ENCODE measurements at places on chromosomes 6 and 20.

GRCh38 chr6:120260636-120261035 lies 911.1 kb upstream of the MAN1A1 start:
- DNase-seq, result no peak

DNA sequence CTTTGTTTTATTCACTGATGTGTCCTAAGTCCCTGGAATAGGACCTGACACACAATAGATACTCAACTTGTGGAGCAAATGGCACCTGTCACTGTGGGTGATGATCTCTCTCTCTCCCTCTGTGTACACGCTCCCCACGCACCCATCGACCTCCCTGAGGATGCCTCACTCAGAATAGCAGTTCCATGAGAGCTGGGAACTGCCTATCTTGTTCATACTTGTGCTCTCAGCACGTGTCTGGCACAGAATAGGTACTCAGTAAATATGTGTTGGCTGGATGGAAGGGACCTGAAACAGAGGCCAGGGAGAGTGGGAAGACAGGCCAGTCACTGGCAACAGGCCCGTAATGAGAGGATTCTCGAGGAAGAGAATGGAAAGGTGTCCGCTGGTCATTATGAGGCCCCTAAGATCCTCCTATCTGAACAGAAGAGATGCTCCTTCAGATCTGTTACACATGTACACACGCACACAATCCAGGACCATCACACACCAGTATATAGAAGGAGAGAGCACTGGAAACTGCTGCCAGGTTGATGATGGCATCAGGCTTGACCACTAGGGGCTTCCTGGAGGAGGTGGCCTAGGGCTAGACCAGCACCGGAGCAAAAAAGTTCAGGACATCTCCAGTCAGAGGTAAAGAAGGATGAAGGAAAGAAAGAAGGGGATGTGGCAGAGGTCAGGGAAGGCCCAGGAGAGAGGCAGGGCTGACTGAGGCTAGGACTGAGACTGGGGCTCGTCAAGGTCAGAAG lies 30.9 kb downstream of the VEGFA start:
- no peak for DNase-seq

- DNase-seq, result no peak
Observed at GRCh38 chr20:15705975-15706374, 867.3 kb downstream of the KIF16B start.

GRCh38 chr6:84428300-84428907 lies 201.0 kb upstream of the CEP162 start:
- no peak for DNase-seq

GRCh38 chr6:40587240-40588069 lies at the start of gene LRFN2:
TSS of gene LRFN2 (minus strand) at chr6:40587364.
- DNase-seq, result no peak

DNA sequence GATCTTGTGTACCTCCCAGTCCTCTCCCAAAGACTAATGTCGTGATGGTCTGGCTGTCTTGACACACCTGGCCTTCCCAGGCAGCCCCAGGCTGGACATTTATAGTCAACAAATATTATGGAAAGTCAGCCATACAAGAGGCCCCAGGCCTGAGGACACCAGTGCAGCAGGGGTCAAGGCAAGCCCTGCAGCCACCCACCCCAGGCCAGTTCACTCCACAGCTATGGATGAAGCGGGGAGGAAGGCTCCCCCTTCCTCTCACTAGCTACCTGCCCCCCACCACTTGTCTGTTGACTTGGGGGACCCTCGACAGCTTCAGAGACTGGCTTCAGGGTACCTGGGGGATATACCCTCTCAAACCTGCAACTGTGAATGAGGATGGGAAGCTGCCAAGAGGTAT lies 132.1 kb downstream of the MRPL14 start:
- no peak for DNase-seq

DNA sequence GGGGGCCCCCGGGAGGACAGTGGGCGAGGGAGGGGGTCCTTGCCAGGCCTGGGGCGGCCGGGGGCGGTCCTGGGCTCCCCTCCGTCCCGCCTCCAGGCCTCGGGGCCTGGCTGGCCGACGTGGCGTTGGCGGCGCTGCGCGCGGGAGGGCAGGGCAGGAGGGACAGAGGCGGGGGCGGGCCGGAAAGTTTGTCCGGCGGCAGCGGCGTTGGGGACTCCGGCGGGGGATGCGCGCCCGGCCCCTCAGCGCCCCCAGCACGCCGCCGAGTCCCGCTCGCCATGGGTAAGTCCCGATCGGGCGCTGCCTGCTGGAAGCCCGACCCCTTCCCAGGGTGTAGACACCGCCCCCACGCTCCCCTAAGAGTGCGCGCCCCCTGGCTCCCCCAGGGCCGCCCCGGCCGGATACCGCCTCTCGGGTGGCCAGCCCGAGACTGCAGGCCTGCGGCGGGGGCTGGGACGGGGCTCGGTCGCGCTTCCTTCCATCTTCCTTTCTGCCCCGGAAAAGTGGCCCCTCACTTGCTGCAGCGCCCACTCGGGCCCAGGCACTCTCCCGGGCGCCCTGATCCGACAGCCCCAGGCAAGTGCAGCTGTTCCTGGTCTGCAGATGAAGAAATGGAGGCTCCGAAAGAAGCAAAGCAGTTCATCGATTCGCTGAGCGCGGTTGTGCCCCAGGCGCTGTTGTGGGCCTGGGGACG lies at the start of gene SLC2A10:
Gene SLC2A10, plus strand, starts transcription at position 191 of the 694 bp plus-strand sequence. Its CDS starts 88 bp downstream, at position 279.
- DNase-seq, result no peak

DNA sequence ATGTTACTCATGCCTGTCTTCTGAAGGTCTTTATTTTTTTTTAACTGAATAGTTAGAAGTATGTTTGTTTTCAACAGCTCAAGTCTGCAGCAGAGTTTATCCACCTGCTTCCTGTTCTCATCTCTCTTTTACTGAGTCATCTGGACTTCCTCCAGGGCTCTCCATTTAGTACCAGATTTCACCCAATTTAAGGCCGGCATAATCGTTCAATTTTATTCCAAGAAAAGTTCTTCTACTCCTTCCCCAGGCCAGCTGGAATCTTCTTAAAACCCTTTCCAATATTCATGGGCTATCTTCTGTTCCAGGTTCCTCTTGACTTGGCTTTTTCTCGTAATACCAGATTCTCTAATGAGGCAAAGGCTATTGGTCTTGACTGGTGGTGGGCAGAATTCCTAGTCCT lies 79.0 kb upstream of the LAMA2 start:
- DNase-seq, result no peak

GRCh38 chr6:28953039-28953584 lies 29.3 kb upstream of the TRIM27 start:
- no peak for DNase-seq

GRCh38 chr6:3585320-3585935 lies 128.6 kb upstream of the SLC22A23 start:
- no peak for DNase-seq

DNA sequence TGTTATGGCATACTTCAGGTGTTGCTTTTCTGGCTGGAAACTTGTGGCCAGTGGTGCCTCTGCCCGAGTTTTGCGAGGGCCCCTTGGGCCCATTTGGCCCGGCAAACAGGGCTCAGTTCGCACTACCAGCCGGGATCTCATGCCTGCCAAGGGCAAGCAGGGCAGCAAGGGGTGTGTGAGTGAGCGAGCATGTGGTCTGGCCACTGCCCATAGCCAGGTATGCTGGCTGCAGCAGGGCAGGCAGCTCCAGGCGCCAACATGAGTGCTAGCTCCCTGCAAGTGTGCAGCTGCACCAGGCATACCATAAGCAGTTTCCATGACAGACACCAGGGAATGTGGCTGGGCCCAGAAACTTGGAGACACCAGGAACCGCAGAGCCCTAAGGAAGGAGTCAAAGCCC lies 389.5 kb downstream of the NKAIN2 start:
- no peak for DNase-seq

DNA sequence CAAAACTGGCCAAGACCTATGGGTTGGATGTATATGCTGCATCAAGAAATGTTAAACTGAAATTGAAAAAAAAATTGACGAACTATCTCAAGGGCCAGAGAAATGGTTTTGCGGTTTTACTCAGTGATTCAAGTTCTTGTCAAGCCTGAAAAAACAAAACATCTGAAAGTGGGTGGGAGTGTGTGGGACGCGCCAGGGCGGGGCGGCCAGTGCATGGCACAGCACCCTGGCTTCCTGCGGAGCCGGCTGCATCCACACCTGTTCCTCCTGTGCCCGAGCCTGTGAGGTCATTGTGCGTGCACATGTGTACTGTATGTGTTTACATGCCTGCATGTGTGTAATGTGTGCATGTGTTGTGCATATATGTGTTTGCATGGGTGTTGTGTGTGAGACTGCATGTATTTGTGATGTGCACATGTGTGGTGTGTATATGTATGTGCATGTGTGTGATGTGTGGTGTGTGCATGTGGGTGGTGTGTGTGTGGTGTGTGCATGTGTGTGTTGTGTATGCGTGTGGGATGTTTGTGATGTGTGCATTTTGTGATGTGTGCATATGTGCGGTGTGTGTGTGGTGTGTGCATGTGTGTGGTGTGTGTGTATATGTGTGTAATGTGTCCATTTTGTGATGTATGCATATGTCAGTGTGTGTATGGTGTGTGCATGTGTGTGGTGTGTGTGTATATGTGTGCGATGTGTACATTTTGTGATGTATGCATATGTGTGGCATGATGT lies 59.8 kb downstream of the CDH4 start:
- no peak for DNase-seq

GRCh38 chr6:72564231-72564630 lies 57.6 kb upstream of the KCNQ5 start:
- DNase-seq, result no peak

DNA sequence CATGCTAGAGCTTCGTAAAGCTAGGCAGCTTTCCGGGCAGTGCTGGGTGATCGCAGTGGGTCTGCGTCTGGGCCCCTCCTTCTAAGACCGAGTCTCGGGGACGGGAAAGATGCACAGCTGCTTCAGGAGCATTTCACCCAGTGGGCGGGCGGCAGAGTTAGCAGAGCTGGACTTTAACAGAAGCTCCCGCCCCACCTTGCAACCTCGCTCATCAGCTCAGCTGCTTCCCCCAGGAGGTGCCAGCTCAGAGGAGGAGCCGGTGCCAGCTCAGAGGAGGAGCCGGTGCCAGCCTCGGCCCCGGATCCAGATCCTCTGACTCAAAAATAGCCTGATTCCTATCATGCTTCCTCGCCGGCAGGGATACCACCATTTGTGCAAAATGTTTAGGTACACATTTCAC lies 94.5 kb upstream of the RPS6KA2 start:
- no peak for DNase-seq

DNA sequence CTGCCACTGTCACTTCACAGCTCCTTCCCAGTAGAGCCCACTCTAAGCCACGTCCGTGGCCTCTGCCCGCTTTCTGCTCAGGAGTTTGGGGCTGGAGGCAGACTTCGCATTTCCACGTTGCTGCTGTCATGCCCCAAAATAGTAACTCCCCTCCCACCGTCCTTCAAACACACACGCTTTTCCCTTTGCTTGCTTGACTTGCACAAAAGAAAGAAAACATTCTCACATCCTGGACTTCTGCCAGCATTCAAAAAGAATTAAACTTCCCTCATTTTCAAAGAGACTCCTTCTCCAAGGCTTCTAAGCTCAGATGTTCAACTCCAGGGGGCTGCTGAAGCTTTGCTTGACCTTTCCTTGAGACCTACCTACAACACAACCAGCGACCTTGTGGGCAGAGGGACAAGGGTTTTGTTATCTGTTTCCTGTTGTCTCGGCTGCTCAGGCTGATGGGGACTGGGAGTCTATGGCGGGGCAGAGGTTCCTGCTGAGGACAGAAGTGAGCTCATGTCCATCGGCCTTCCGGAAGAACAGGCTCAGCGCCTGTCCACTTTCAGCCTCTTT lies 263.8 kb upstream of the FOXQ1 start:
- DNase-seq, result no peak

DNA sequence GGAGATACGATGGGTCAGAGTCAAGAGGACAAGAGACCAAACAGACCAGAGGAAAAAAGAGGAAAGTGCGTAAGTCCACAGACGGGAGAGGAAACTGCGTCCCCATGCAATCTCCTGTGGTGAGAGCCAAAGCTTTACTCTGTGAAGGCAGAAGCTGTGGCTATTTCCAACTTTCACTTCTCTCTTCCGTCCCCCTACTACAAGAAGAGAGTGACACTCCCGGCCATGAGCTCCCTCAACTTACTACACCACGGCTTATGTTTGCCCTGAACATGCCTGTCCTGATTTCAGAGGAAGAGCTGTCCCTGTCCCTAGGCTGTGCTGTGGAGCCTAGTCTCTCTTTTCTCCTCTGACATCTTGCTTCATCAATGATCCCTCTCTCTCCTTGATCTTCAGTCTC lies 11.5 kb upstream of the SSR1 start:
- no peak for DNase-seq

- DNase-seq, result no peak
Observed at GRCh38 chr6:130769861-130770260, 57.3 kb upstream of the SMLR1 start.

GRCh38 chr6:170034294-170034693 lies 256.6 kb downstream of the DLL1 start:
- no peak for DNase-seq

Data from cortex of kidney (tissue), 1 donor.